Globus pallidus (tissue), 1 donor: ENCODE measurements at places on chromosomes 13 and 19.
A peak's percentile ranks its signal among the peaks of the same experiment; 100 is the strongest.

DNA sequence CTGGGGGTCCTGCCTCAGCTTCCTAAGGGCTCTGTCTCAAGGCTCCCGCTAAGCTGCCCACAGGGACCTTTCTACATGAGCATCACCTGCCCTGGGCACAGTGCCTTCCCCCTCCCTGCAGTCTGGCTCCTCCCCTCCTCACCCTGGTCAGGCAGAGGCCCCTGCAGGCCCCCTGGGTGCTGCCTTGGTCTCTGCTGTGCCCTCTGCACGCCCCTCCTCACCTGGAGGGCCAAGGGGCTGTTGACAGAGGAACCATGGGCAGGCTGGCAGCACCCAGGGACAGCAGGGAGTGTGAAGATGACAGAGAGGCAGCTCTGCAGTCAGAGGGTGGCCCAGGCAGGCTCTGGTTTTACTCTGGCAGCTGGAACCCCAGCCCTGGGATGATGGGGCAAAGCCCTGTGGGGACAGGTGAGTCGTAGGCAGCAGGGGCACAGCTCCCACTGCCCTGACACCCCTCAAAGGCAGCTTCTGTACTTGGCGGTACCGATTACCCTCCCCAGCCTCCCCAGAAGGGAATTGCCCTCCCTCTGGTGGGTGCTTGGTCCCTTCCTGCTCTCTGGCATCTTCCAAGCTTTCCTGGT, 43.1 kb downstream of the SUGP2 start:
- DNase-seq, result no peak

GRCh38 chr13:114119196-114119595, 13.2 kb downstream of the RASA3 start:
- DNase-seq, result no peak

DNA sequence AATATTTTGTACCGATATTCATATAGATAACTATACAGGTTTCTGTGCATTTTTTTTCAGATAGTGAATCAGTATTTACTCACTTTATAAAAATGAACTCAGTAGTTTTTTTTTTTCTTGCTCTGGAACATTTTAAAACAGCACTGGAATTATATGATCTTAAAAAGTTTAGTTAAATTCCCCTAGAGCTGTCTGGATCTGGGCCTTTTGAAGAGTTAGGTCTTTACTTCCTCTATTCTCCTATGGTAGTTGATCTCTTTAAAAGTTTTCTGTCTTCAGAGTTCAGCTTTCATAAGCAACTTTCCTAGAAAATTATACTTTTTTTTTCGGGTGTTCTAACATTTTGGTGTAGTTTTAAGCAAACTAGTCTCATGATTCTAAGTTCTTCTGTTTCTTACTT, 21.8 kb upstream of the RBM26 start:
- no peak for DNase-seq

GRCh38 chr19:18735752-18736151, 52.3 kb downstream of the CRTC1 start:
- DNase-seq, result peak; percentile 32

DNA sequence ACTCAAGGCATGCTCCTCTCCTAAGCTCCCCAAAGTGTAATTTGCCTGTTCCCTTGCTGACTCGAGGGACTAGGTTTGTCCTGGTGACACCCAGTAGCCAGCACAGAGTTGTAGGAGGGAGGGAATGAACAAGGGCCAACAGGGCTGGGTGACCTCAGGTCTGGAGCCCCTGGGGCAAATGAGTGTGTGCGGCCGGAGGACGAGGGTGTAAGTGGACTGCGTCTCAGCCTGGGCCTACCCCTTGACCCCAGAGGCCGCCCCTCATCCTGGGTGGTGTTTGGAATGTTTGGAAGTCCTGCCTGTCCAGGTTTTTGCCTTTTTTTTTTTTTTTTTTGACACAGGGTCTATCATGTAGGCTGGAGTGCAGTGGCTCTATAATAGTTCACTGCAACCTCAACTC, 1.3 kb upstream of the ZNF653 start:
- no peak for DNase-seq

- DNase-seq, result no peak
These were observed 485.1 kb downstream of the FOXO1 start for GRCh38 chr13:40181203-40181845.

GRCh38 chr13:32086791-32087441, 55.3 kb downstream of the FRY start:
- no peak for DNase-seq

DNA sequence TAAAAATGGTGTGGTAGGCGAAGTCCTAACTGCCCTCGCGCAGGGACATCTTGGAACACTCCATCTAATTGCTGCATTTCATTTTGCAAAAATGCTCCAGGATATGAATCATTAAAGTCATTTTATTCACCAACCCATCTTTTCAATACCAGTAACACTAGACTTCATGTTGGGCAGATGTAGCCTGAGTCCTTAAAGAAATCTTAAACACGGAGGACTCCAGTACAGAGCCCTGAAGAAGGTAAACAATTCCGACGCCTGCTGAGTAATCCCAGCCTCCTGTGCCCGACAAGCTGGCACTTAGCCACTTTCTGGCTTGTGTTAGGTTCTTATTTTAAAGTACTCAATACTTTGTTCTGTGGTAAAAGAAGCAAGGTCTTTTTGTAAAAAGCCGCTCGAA, 58.0 kb upstream of the IRS2 start:
- no peak for DNase-seq

GRCh38 chr13:101916108-101916774, 463.8 kb downstream of the ITGBL1 start:
- DNase-seq, result no peak

GRCh38 chr13:22428188-22428828, 752.5 kb upstream of the SGCG start:
- DNase-seq, result no peak

- DNase-seq, result no peak
These were observed 26.3 kb downstream of the SAE1 start for GRCh38 chr19:47156861-47157430.

DNA sequence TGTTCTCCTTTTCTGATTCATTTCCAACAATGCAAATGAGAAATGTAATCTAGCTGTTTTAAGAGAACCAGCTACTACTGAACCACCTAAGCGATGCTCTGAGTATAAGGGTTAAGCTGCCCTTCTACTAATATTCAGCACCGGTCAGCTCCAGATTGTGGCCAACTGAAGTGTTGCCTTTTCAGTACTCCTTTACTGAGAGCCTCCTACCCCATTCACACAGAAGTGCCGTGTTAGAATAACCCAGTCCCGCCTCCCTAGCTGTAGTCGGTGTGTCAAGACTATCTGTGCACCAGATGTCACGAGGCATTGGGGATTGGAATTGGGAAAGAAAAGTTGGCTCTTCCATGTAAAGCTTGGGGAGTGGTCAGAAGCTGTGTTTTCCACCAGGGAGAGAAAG, 45.4 kb downstream of the FAM124A start:
- no peak for DNase-seq

DNA sequence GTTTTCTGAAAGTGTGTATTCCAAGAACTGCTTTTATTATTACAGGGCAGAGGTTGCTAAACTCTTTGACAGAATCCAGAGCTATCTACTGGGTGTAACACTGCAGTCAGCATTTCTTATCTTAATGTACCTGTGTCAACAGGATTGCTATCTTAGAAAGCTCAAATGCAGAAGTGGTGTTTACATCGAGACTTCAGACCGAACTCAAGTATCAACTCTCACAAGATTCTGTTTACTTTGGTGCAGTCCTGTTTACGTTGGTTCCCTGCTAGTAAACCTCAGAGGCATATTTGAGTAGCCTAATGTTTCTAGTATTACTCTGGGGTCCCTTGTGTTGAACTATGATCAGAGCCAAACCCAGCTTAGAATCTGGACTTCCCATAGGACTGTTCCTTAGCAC, 20.5 kb downstream of the SLC15A1 start:
- DNase-seq, result no peak
